ENCODE measurements at places on chromosomes 5 and 9. TPM values are rescaled to one million over a fixed set of nuclear protein-coding genes. Genes with fewer than 3 reads are reported as not detected.

Gene PCDHGA3
- total RNA-seq, result not detected

DNA sequence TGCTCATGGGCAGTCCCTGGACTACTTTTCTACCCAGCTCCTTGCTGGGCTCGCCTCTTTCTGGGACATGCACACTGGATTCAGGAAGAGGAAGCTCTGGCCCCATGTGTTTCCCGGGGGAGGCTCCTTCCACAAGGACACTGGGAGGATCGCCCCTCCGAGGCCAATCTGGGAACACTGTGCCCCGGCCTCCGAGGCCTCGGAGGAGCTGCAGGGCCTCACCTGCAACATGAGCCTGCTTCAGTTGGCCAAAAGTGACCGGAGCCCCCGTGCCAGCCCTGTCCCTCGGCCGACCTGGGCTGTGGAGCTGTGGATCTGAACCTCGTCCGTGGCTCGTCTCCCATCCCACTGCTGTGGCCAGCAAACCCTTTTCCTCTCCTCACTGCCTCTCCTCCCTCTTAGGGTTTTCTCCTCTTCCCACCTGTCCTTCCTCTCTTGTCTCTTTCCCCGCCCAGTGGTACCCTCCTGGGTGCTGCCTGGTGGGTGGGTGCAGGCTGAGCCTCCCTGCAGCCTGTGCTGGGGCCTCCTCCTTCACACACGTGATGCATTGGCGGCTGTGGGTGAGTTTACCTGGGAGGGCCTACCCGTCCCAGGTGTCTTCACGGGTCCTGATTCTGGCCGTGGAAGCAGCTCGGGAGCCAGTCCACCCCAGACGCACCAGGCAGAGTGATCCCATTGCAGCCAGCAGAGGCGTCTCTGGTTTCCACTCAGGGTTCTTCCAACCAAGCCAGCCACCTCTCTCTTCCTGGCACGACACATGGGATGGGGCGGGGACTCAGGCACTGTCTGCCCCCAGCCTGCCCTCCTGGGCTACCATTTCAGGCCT lies 241.8 kb downstream of the CACNA1B start:
- H3K27ac ChIP-seq, result no peak overlapping the region
- DNase-seq, result peak; percentile 41
- H3K4me3 ChIP-seq, result no peak overlapping the region
- no peaks in the 10 kb centered on the region for H3K4me1 ChIP-seq
- no peaks in the 10 kb centered on the region for H3K36me3 ChIP-seq

- H3K4me3 ChIP-seq, result no peak overlapping the region
- no peak for DNase-seq
- H3K4me1 ChIP-seq, result no peaks in the 10 kb centered on the region
- no peaks in the 10 kb centered on the region for H3K36me3 ChIP-seq
Observed at GRCh38 chr9:98993570-98993945, 49.9 kb downstream of the COL15A1 start.

Gene PCDHA10
- total RNA-seq, result not detected

DNA sequence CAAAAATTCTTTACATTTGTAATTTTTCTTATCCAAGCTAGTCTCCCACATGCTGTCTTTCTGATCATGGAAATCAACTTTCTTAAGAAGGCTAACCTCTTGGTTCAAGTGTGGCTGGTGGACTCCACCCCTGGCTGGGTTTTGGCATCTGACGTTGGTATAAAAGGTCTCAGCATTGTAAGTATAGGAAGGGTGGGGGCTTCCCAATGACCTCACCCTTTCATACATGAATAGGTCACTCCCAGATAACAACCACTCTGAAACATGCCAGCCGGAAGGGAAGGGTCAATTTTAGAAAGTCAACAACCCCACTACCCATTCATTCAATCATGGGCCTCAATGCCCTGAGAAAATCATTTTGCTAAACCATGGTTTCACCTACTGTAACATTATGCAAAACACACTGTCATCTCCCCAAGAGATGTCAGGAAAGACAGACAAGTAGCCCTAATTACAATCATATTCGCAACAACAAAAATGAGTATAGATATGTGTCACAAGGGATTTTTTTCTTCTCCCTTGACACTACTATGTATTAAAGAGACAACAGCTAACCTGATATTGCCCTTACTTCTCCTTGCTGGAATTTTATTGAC lies 31.9 kb upstream of the PCSK5 start:
- H3K27me3 ChIP-seq, result peaks cover 9% of the 10 kb centered on the region
- no peak for DNase-seq
- no peaks in the 10 kb centered on the region for H3K4me1 ChIP-seq
- H3K4me3 ChIP-seq, result no peak overlapping the region
- H3K27ac ChIP-seq, result no peak overlapping the region

Gene KIF12
- total RNA-seq, result not detected

GRCh38 chr9:93182572-93182971 lies 1.4 kb upstream of the WNK2 start:
- no peak for DNase-seq
- H3K27ac ChIP-seq, result no peak overlapping the region
- H3K36me3 ChIP-seq, result no peaks in the 10 kb centered on the region
- H3K4me1 ChIP-seq, result no peaks in the 10 kb centered on the region
- peak overlapping the region; percentile 63 for H3K4me3 ChIP-seq
- peaks cover 40% of the 10 kb centered on the region for H3K27me3 ChIP-seq

- no peaks in the 10 kb centered on the region for H3K36me3 ChIP-seq
- no peak overlapping the region for H3K4me3 ChIP-seq
- no peak for DNase-seq
Observed at GRCh38 chr5:20353499-20353898, 365.5 kb upstream of the CDH18 start.

Gene ANKRD55
- total RNA-seq, result 0.28 TPM

Gene SPINK13
- total RNA-seq, result not detected

GRCh38 chr9:136191099-136191959 lies 13.6 kb downstream of the LHX3 start:
- no peaks in the 10 kb centered on the region for H3K36me3 ChIP-seq
- no peaks in the 10 kb centered on the region for H3K4me1 ChIP-seq
- peaks cover 13% of the 10 kb centered on the region for H3K27me3 ChIP-seq
- no peak overlapping the region for H3K27ac ChIP-seq
- no peak for DNase-seq
- no peak overlapping the region for H3K4me3 ChIP-seq

- H3K36me3 ChIP-seq, result no peaks in the 10 kb centered on the region
- no peaks in the 10 kb centered on the region for H3K4me1 ChIP-seq
- no peaks in the 10 kb centered on the region for H3K27me3 ChIP-seq
- no peak for DNase-seq
Observed at GRCh38 chr9:8486095-8486494, 686.5 kb upstream of the DMAC1 start.

Gene FRMD3
- 0.59 TPM for total RNA-seq

- no peaks in the 10 kb centered on the region for H3K27me3 ChIP-seq
- no peak for DNase-seq
- no peak overlapping the region for H3K4me3 ChIP-seq
Observed at GRCh38 chr9:82128011-82128696, 139.6 kb downstream of the SPATA31D1 start.

Gene GRXCR2
- not detected for total RNA-seq

Gene TMED9
- total RNA-seq, result 236 TPM

Gene TRPM3
- not detected for total RNA-seq

DNA sequence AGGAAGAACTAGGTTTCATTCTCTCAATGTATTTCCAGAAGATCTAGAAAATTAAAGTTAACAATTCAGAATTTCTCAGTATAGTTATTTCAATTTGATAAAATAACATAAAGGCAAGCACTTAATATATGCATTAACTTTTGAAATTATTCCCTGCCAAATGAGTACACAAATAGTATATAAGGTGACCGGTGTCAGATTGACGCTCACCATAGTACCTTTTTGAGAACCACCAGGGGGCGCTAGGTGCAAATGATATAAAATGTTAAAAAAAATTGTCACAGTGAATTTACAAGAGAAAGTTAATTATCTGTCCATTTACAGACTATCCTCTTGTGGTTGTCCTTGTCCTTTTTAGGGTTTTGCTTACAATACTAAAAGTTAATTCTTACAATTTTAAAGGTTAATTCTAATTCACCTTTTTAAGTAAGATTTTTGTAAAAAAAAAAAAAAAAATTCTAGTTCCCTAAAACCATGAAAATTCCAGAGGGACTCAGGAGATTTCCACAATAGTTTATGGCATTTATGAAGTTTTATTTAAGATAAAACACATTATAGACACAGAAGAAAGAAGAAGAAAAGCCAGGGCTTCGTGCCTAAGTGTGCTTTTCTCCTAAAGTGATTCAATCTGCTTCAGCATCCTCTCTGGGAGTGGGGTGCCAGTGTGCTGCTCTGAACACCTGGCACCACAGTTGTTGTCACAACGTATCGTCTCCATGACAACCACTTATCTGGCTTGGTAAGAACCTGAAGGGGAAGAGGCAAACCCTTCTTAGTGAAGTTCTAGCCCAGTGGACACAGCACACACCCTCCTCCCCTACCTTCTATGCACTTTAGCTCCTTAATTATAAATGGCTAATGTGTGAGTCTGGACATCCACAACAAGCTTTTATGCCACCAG lies 1.7 kb downstream of the ADAMTS16 start:
- H3K27ac ChIP-seq, result no peak overlapping the region
- H3K36me3 ChIP-seq, result no peaks in the 10 kb centered on the region
- peaks cover 11% of the 10 kb centered on the region for H3K27me3 ChIP-seq
- no peaks in the 10 kb centered on the region for H3K4me1 ChIP-seq
- no peak overlapping the region for H3K4me3 ChIP-seq

Gene PCDHGC4
- not detected for total RNA-seq

DNA sequence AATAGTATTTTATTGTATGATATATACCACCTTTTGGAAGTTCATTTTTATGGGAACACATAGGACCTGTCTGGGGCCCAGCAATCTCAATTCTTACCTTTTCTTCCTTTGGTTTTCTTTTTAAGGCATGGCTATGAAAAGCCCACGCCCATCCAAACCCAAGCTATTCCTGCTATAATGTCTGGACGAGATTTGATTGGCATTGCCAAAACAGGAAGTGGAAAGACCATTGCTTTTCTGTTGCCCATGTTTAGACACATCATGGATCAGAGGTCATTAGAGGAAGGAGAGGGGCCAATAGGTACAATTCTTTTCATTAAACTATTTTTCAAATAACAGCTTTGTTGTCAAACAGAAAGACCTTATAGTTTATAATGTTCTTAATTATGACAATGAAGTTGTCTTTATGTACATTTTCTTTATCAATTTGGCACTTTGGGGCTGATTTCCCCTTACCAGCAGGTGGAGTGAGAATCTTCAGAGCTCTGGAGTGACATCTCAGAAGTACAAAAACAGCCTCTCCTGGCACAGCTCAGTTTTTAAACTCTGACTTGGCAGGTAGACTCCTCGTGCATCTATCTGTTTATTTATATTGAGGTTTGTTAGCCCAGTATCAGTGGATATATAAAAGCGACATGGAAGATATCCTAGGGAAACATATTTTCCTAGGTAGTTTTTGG lies 25.8 kb downstream of the DDX46 start:
- H3K4me3 ChIP-seq, result no peak overlapping the region
- no peak for DNase-seq
- H3K27me3 ChIP-seq, result no peaks in the 10 kb centered on the region
- H3K4me1 ChIP-seq, result no peaks in the 10 kb centered on the region
- peaks cover 26% of the 10 kb centered on the region for H3K36me3 ChIP-seq
- no peak overlapping the region for H3K27ac ChIP-seq

GRCh38 chr5:174596429-174596828 lies 128.0 kb upstream of the MSX2 start:
- no peak overlapping the region for H3K27ac ChIP-seq
- peaks cover 17% of the 10 kb centered on the region for H3K27me3 ChIP-seq
- no peaks in the 10 kb centered on the region for H3K4me1 ChIP-seq
- H3K36me3 ChIP-seq, result no peaks in the 10 kb centered on the region
- H3K4me3 ChIP-seq, result no peak overlapping the region

DNA sequence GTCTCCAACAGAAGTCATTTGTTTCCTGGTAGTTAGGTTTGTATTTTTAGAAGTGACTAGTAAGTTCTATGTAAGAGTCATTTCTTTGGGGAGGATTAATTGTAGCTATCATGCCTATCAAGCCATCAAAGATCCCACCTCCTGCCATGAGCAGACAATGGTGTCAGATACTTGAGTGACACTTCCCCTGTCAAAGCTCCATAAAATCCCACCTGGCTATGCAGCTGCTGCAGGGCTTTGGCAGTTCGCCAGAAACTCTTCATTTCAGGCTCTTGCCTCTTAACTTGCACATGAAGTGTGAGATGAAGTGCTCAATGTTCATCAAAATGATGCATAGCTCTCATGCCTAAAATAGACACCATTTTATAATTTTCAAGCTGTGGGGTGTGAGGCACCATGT lies 312.1 kb downstream of the CDH12 start:
- H3K4me1 ChIP-seq, result no peaks in the 10 kb centered on the region
- no peaks in the 10 kb centered on the region for H3K36me3 ChIP-seq
- H3K27ac ChIP-seq, result no peak overlapping the region
- no peak for DNase-seq

DNA sequence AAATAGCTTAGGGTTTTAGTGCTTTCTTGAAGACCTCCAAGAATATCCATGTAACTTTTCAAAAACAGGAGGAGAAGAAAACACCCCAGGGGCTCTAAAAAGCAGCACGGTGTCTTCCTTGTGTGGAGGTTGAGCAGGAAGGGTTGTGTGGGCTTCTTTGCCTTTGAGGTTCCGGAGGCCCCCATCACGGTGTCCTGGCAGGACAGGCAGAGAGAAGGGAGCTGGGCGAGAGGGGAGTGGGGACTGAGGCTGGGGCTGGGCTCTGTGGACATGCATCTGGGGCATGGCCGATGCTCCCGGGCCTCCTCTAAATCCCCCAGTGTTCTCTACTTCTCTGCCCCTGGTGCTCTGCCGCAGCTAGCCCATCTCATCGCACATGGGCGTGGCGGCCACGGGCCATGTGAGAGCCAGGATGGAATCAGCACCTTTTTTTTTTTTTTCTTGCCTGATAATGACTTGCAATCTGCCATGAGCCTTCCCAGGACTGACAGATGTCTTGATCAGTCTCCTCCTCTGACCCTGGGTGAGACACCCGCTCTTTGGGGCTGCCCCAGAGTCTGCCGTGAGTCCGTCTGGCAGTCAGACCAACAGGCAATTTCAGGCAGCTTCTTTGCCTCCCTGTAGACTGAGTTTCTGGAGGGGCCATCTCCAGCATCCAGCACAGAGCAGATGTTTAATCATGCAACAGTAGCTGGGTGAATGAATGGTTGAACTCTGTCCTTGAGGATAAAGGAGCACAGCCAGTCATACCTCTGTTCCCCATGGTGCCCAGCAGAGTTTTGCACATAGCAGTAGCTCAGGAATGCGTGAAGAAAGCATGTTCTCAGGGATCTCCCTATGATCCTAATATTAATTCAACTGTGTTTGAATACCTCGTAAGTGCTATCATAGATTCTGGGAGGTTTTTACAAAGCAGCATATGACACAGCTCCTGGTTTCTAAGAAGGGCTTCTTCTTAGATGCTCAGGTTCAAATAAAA lies 12.1 kb downstream of the CXCL14 start:
- no peaks in the 10 kb centered on the region for H3K36me3 ChIP-seq
- DNase-seq, result no peak
- no peaks in the 10 kb centered on the region for H3K4me1 ChIP-seq

DNA sequence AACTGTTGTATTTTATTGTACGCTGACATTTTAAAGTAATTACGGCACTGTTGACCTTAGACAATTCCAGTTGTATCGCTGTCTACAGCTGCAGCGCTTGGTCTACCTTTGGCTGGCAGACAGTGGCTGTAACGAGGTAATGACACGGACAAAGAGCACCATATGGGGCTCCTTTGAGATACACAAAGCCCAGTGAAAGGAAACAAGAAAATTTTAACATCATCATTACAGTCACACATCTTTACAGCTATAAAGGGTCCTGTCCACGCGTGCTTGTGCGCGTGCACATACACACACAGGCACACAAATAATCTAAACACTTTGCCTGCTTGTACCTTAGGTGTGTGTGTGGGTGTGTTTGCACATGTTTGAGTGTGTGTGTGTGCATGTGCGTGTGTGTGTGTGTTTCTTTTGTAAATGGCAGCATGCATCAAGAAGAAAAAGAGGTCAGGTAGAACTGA lies 946.0 kb downstream of the NR2F1-AS1 start:
- H3K27me3 ChIP-seq, result no peaks in the 10 kb centered on the region
- no peak overlapping the region for H3K27ac ChIP-seq
- H3K36me3 ChIP-seq, result peaks cover 6% of the 10 kb centered on the region
- H3K4me1 ChIP-seq, result no peaks in the 10 kb centered on the region
- no peak for DNase-seq

Data from natural killer cell treated with Interleukin-12 subunit alpha and Interleukin-12 subunit beta and Interleukin-15 and Interleukin-18, amount 100 ng/mL, for 72 hours (primary cell).